ENCODE measurements at places on chromosomes 11 and 22.
A peak's percentile ranks its signal among the peaks of the same experiment; 100 is the strongest.

DNA sequence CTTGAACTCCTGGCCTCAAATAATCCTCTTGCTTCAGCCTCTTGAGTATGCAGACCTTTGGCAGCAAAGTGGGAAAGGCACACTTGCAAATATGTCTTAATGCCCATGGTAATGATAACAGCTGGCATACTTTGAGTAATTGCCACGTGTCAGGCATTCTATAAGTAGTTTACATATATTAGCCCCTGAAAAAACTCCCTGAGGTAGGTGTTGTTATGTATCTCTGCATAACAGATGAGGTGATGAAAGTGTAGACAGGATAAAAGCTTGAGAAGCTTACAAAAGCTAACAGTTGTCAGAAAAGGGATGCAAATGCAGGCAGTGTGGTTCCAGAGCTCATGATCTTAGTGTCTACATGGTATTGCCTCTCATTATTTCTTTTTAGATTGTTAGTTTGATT is 291.1 kb upstream of the C11orf87 start:
- DNase-seq = no peak

DNA sequence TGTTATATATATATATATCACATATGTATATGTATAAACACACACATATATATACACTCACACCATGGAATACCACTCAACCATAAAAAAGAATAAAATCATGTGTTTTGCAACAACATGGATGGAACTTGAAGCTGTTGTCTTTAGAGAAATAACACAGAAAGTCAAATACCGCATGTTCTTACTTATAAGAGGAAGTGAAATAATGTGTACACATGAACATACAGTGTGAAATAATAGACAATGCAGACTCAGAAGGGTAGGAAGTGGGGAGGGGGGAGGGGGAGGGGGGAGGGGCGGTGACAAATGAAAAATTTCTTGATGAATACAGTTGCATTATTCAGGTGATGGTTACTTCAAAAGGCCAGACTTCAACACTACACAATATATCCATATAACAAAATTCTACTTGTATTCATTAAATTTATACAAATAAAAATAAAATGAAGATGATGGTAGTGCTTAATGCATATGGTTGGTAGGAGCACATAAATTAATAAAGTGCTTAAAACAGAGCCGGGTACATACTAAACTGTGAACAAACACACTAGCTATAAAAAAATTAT is 5.8 kb upstream of the OR5B2 start:
- no peak for DNase-seq

GRCh38 chr11:2825261-2825888 is 60.2 kb downstream of the CDKN1C start:
- DNase-seq = peak; percentile 70

GRCh38 chr11:83706566-83706965 is 420.4 kb upstream of the CCDC90B start:
- DNase-seq = no peak

DNA sequence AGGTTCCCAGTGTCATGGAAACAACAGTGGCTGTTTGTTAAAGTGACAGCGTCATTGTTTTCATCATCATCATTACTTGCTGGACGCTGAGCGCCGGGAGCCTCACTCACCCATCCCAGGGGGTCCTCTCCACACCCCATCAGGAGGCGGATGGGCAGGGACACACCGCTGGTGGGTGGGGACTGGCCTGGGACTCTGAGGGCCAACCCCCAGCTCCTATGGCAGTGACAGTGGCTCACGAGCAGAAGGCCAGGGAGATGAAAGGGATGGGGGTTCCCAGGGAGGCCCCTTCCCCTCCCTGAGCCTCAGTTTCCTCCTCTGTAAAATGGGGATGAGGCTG is 76.6 kb upstream of the PRR5 start:
- DNase-seq = no peak

DNA sequence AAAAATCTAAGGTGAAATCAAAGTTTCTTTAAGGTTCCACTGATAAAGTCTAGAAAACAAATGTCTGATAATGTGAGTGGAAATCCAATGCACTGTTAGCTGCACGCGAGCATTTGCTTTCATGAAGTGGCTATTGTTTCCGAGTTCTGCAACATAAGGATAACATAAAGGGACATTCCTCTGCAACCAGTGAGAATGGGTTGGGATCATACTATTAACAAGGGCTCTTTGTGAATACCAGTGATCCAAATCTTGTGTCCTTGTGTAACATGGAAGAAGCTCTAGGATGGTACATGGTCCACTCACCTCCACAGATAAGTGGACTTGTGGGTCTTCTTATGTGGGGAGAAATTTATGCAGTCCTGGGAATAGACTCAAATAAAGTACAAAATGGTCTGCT is 24.6 kb downstream of the APIP start:
- no peak for DNase-seq
